Stimulated activated CD4-positive, alpha-beta T cell treated with anti-CD3 and anti-CD28 coated beads, Interleukin-1b, Interleukin-23, amount 100 ng/mL, for 4 hours (primary cell): ENCODE measurements at places on chromosomes 2 and 18.

- no peak for DNase-seq
These were observed 266.9 kb downstream of the TWIST2 start for GRCh38 chr2:239114616-239115265.

DNA sequence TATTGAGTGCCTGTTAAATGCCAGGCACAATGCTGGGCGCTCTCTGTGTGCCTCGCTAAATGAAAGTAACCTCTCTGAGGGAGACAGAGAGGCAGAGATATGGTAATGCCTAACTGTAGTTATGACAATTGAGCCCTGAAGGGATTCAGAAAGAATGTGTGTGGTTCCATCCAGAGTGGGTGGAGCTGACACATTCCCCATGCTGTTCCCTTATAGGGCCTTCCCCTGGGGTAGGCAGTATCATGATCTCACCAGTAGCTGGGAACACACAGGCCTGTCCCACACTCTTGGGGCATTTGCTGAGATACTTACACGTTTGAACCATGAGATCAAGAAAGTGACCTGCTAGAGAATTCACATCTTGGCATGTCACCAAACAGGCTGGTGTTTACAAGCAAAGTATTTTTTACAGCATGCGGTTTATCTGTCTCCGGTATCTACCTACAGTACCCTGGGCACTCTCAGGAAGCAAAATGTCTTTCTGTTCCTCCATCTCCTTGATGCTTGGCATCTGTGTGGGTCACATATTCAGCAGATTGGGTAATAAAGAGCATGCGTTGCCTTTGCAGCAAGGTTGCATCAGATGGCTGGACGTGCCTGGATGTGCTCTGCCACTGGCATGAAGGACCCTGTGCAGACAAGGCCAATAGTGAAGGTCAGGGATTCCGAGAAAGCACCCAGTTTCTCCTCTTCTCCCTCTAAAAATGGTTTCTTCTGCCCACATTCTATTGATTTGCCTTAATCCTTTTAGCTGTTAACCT, 9.4 kb downstream of the CTIF start:
- DNase-seq: no peak

DNA sequence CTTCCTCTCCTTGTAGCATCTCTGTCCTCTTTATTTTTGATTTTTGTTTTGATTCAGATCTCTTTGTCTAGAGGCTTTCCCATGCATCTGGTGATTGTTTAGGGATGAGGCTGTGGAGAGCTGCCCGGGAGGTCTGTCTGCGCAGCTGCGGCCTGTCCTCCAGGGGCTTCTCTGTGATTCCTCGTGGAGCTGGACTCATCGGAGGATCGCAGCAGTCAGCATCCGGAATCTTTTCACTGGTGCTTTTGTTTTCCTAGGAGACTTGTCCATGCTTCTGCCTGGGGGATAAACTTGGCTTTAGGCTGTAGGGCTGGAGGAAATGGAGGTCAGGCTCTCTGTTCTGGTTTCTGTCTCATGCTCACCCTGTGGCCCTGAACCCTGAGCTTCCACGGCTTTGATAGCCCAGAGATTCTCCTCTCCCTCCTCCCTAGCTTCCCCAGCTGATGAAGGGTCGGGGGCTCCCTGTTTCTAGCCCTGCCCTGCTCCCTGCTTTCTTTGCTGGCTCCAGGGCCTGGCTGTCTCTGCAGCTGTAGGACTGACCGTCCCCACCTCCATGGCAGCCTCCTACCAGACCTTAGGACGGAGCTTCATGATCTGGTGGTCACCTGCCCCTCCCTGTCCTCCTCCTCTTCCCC, 35.5 kb downstream of the ZNF532 start:
- DNase-seq: no peak

DNA sequence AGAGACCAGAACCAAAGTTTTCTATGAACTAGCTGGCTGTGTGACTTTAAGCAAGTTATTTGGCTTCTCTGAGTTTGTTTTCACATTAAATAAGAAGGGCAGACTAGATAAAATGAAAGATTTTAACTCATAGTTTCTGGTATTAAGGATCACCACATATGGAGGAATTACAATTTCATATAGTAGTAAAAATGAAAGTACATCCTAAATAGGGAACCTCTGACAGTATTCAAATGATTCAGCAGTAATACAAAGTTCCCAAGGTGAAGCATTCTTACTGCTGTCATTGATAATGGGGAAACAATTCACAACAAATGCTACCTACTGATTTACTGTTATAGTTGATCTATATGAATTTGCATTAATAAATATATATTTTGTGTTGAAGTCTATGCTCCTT, 170.3 kb upstream of the VRK2 start:
- no peak for DNase-seq

- DNase-seq: no peak
These were observed 189.8 kb upstream of the SALL3 start for GRCh38 chr18:78789850-78790249.

DNA sequence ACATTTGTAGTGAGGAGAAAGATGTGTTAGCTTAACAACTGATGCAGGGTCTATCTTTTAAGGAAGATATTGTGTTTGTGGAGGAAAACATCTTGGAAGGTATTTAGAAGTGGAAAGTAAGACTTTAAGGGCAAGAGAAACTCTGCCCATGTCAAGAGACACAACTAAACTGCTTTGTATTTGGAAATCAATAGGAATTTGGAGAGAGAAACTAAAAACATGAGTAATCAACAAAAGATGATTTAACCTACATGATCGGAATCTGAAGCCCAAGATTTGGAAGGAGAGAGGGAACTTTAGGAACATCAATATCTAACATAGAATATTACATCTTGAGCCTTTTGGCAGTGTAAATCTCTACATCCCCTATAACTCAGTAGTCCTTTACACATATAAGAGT, 184.2 kb upstream of the COL3A1 start:
- DNase-seq: no peak

DNA sequence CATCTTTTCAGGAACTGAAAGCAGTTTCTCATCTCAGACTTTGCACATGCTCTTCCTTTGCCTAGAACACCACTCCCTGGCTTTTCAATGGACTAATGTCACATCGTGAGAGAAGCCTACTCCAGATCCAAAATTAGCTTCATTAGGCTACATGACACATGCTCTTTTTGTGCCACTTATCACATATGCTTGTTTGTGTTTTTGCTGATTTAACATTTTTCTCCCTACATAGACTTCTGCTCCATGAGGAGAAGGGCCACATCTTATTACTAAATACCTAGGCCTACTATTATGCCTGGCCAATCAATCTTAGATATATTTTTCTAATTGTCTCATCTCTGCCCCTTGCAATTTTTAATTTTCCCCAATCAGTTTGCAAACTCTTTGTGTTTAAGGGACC, 186.4 kb upstream of the LHCGR start:
- DNase-seq: no peak

DNA sequence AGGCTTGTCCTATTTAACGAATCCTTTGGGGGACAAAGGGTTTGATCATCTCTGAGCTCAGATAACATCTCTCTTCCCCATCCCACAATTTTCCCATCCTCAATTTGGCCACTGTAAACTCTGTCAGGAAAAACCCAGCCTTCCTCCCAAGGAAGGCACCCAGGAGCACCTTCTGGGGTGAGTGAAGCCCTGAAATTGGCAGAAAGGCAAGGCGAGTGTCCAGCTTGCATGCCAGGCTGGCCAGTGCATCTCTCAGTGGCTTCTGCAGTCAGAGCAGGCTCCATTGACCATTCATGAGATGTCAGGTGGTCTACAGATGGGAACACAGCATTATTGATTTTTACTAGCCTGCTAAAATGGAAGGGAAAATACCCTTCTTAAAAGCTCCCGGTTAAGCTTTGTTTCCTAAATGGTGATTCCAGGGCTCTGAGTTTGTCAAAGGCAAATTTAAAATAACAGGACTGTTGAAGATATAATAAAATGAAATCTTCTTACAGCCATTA, 83.2 kb upstream of the BOD1L2 start:
- no peak for DNase-seq

- DNase-seq: no peak
These were observed 17.4 kb upstream of the HNRNPA3 start for GRCh38 chr2:177195194-177195593.

DNA sequence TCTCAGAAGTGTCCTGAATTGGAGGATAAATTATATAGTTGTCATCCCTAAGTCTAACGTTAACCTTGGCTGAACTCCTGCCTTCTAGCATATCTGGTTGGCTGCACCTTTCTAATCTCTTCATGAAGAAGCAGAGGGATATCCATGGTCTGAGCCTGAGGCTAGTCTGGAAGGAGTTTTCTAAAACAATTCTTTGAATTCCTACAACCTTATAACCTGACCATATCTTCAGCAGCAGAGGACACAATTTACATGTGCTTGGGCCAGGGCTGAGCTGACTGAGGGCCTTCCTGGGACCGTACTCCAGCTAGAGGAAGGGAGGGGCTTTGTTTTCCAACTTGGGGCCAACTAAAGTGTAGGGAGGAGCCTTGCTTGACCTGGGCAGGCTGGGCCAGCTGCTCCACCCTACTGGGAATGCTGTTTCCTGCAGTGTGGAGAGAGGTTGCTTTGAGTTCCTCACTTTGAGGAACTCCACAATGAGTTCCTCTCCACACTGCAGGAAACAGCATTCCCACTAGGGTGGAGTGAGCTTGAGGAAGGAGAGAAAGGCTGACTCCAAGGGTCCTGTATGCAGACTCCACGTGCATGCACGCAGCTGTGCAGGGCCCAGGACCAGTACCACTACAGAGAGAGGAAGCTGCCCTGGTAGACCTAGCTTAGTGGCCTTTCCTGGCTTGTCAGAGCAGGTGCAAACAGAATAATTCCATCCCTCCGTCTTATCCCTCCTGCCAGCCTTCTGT, 19.6 kb downstream of the CEP68 start:
- no peak for DNase-seq

- no peak for DNase-seq
These were observed 116.2 kb downstream of the TANC1 start for GRCh38 chr2:159084384-159085370.

GRCh38 chr2:12284487-12284886, 432.2 kb upstream of the TRIB2 start:
- DNase-seq: no peak

DNA sequence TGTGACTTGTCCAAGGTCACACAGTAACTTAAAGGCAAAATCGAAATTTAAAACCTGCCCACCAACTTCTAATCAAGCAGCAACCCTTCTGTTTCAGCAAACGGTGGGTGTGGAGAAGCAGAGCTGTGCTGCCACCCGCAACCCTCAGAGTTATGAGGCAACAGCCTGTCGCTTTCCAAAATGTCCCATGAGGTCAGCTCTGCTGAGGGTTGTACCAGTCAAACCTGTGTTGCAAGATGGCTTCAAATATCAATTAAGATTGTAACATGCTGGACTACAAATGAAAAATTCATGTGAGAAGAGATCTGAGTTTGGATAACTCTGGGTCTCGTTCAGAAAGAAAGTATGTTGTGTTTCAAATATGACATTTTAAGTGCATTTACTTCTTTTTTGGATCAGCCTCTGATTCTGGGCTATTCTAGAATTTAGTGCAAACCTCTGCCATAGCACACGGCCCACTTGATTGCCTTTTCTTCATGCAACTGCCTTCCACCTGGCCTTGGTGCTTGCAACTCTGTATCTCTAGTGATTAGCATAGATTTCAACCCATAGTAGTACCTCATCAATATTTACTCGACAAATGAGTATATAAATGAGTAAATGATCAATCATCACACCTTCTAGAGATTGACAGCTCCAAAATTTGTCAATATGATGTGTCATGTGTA, 69.3 kb downstream of the TIMM21 start:
- DNase-seq: no peak

DNA sequence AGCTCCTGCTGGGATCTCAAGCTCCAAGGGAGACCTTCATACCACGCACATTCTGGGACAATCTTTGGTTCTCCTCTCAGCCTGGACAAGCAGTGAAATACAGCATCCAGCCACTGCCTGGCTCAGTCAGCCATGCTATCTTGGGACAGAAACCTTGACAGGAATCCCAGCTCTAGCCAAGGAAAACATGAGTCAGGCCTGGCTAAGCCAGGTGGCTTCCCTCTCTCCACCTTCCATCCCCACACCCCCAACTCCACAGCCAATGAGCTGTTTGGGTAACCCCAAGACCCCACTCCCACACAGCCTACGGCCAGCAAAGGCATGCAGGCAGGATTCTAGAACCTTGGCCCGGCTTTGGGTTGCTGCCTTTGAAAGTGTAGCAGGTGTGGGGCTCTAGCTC, 64.9 kb downstream of the MCFD2 start:
- no peak for DNase-seq

GRCh38 chr2:48434101-48434500, 95.9 kb upstream of the STON1 start:
- no peak for DNase-seq

DNA sequence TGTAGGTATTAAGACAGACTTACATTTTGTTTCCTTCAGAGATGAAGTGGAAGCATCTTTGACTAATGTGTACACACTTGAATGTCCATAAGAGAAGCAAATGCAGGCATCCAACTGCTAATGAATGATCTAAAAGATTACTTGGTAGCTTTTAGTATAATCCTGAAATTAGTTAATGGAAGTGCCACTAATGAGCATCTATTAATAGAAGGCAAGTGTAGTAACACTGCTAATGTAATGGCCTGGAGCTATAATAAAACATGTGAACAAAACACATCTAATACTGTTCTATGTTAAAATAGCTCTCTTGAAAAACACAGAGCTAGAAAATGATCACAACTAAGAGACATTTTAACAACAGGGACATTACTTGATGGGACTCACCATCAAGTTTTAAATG, 225.3 kb downstream of the SLC8A1 start:
- DNase-seq: no peak

- DNase-seq: no peak
These were observed 10.5 kb downstream of the ONECUT2 start for GRCh38 chr18:57445488-57446319.

GRCh38 chr2:174490051-174490450, 3.2 kb upstream of the GPR155 start:
- DNase-seq: no peak

DNA sequence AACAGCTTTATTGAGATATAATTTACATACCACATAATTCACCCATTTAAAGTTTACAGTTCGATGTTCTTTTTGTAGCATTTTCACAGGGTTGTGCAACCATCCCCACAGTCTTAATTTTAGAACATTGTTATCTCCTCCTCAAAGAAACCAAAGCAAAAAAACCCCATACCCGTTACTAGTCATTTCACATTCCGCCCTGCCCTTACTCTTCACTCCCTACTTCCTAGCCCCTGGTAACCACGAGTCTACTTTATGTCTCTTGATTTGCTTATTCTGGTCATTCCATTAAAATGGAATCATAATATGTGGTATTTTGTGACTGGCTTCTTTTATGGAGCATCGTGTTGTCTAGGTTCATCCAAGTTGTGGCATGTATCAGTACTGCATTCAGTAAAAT, 137.7 kb downstream of the TANC1 start:
- no peak for DNase-seq

DNA sequence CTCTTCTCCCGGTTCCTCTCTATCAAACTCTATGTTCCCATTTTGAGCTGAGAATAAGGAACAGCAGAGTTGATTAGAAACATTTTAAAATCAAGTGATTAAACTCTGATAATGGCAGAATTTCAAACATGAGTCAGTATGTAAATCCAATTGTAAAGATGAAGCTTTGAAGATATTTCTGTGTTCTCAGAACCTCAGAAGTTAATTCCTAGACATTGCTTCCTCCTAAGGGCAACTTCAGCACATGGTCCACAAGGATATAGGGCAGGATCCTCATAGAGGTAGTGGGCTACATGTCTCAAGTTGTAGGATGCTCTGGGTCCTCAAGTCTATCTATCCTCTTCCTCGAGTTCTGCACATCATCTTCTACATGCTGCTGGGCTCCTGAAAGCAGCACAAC, 46.3 kb downstream of the QPCT start:
- no peak for DNase-seq
